ENCODE measurements at places on chromosomes 1 and 21.

GRCh38 chr1:218164930-218165700, 120.0 kb upstream of the RRP15 start:
- peak; percentile 38 for DNase-seq

GRCh38 chr1:84298684-84299535, 2.6 kb upstream of the SAMD13 start:
- DNase-seq = peak; percentile 69

- no peak for DNase-seq
These were observed 33.8 kb downstream of the OR10J1 start for GRCh38 chr1:159473335-159473734.

DNA sequence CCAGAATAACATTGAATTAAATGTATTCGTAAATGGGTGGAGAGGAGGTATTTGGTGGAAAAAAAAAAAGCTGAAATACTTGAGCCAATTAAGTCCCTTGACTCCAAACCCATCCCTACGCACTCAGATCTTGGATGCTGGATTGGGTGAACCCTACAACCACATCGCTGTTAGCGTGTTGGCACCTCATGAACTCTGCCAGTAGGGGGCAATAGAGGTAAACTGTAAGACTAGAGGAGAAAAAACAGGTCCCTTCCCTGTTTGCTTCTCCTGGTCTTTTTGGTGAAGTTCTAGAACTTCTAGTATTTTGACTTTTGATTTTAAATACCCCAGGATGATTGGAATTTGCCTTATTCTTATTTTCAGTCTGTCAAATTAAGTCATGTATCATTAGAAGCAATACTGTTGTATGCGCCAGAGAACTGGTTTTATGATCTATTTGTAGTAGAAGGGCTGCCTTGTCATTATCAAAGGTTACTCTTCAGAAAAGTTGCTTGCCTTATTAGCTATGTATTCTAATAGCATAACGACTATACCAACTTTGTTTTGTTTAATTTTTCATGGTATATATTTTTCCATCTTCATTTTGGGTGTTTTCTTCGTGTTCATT, 1.9 kb upstream of the OR13G1 start:
- peak; percentile 35 for DNase-seq

DNA sequence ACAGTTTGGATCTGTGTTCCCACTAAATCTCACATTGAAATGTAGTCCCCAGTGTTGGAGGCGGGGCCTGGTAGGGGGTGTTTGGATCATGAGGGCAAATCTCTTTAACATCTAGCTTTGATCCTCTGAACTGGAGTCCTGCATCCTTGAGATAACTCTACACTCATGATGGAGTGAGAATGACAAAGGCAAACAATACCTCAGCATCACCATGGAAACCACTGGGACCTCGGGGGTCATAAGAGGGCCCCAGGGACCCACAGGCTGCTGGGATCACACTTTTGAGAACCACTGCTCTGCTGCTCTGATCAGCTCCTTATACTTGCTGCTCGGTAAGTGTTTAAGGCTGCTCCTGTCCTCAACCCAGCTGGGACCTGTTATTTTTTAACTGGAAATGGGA, 13.4 kb upstream of the OBSCN start:
- DNase-seq = peak; percentile 2

DNA sequence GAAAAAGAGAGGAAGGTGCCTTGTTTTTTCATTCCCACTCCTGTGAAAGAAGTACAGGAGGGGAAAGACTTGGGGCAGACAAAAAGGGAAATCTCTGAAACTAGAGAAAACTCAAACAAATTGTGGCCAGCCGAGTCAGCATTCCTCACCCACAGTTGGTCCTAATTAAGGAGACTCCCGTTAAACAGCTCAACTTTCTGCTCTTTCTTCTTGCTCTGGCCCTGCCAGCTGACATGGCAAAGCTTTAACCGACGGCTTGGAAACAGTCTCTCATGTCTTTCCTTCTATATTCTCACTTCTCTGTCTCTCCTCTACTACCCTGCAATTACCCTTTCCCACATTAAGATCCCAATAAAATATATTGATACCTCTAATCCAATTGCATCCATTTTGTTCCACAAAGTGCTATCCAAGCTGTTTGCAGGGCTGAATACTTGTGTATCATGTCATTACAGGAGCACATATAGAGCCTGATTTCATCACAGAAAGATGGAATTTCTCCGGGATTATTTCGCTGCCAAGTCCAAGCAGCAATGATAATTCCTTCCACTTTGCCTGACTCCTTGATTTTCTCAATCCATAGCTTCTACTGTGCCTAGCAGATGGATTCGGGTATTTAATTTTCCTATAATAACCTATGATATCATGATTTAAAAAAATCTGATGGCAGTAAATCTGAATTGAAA, 65.4 kb upstream of the IPO9 start:
- no peak for DNase-seq

- DNase-seq = no peak
These were observed 16.9 kb downstream of the ATG4C start for GRCh38 chr1:62800825-62801306.

- DNase-seq = no peak
These were observed 75.2 kb upstream of the TEKT2 start for GRCh38 chr1:36008546-36009197.

DNA sequence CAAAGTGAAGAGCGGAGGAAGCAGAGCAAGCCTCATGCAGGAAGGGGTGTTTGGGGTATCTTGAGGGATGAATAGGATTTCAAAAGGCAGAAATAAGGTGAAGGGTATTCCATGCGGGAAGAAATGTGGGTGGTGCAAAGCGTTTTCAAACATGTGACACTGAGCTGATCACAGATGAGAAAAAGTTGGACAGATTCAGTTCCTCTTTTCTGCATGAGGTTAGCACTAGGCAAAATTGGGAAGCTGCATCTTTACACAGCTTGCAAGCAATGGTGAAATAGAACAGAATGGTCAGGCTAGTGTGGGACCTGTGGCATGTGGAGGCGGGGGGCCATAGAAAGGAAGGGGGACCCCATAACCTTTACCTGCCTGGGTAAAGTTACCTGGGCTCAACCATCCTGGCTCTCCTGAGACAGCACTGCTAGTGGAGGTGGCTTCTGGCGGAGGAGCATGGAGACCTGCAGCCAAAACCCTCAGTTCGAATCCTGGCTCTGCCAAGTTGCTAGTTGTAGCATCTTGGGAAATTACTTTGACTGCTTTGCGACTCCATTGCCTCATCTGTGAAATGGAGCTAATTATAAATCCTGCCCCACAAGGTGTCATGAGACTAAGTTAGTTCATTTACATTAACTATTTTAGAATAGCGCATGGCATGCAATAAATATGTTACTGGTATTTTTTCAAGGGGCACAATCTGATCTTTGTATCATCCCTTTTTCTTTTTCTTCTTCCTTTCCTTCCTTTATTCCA, 16.4 kb downstream of the KCNA10 start:
- no peak for DNase-seq

DNA sequence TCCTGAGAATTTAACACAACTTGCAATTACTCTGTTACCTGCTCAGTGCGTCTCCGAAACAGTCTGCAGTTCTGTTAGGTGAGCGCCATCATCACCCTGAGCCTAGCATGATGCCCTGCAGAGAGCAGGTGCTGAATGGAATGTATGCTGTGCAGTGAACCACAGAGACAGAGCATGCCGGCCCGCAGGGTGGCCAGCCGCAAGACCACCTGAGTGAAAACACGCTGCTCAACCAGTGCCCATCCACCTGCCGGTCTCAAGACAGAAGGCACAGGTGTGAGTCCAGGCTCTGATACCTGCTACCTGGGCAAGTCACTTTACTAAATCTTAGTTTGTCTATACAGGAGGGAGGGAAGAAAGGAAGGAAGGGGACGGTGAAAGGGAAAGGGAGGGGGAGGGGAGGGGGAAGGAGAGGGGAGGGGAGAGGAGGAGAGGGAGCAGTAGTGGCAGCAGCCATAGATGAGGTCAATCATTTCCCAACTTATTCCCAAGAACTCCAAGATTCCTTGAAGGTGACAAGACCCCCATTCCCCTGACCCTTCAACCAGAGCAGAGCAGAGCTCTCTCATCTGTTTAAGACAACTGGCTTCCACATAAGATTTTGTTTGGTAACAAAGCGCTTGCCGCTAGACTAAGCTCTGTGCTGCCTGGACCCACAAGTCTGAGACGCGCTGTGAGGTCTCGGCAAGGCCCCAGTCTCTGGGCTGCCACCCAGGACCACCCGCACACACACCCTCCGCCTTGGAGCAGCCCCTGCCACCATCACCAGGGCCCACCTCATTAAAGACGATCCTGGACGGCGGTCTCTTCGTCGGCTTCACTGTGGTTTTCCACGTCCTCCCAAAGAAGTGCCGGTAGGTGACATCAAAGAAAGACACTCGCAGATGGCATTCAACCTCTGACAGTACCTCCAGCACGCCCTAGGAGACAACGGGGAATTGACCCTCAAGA, 14.5 kb downstream of the NPHP4 start:
- DNase-seq = no peak

GRCh38 chr1:160451859-160452232, 51.5 kb downstream of the VANGL2 start:
- DNase-seq = no peak

- no peak for DNase-seq
These were observed 521 bp upstream of the CDC7 start for GRCh38 chr1:91499904-91500755.

DNA sequence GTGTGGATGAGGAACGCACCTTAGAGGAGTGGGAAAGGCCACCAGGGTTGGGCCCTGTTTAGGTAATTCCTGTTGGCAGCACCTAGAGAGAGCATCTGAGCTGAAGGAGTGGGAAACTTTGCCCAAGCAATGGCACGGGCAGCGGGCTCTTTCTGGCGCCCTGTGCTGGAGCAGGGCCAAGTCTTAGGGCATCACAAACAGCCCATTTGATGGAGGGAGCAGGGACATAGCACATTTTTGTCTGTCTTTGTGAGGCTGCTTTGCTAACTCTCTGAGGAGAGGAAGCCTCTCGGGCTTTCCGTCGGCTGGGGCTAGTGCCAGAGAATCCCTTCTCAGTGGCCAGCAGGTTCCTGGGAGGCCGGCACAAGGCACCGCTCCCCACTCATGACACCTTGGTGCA, 22.5 kb upstream of the CNTN2 start:
- DNase-seq = no peak

- no peak for DNase-seq
These were observed 11.0 kb upstream of the ZNF691 start for GRCh38 chr1:42835422-42835821.

- DNase-seq = no peak
These were observed 55.5 kb upstream of the DNAJC6 start for GRCh38 chr1:65253800-65254319.

DNA sequence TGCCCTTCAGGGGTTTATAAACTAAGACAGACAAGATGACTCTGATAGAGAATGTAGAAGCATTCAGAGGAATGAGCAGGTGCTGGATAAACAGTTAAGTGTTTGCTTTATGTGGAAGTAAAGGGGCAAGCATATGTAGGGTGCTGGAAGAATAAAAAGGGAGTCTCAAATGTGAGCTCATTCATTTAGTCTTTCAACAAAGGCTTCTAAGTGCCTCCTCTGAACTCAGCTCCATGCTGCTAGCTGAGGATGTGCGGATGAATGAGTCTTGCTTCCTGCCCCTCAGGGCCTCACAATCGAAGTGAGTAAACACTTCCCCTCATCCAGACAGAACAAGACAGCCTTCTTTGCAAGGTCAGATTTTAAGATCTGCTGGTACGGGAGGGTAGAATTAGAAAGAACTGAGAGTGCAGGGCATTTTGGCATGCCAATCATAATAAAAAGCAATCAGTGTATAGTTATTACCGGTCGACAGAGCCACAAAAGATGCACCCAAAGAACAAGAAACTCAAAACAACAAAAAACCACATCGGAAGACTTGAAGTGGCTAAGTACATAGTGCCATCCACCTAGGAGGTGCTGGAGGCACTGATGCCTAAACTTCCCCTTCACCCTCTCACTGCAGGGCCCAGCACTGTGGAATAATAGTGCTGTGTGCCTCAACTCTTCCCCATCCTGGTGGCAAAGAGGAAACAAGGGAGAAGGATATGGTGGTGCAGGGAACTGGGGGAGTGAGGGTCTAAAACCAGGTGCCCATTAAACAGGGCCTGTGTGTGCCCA, 69.8 kb downstream of the TNR start:
- no peak for DNase-seq

DNA sequence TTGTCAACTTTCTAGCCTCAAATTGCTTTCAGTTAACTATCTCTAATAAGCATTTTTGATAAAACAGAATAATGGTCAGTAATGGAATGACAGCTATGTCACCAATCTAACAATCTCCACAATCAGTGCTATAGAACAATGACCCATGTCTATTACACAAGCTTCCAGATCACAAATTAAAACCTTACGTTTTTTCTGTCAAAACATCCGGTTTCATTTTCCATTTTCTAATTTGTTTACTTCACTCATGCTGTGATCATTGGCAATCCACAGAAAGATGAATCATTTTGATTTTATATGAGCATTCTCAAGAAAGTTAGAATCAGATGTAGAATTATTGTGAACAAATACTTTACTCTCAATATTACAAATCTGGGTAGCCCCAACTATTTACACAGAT, 80.3 kb downstream of the KCNT2 start:
- DNase-seq = no peak

DNA sequence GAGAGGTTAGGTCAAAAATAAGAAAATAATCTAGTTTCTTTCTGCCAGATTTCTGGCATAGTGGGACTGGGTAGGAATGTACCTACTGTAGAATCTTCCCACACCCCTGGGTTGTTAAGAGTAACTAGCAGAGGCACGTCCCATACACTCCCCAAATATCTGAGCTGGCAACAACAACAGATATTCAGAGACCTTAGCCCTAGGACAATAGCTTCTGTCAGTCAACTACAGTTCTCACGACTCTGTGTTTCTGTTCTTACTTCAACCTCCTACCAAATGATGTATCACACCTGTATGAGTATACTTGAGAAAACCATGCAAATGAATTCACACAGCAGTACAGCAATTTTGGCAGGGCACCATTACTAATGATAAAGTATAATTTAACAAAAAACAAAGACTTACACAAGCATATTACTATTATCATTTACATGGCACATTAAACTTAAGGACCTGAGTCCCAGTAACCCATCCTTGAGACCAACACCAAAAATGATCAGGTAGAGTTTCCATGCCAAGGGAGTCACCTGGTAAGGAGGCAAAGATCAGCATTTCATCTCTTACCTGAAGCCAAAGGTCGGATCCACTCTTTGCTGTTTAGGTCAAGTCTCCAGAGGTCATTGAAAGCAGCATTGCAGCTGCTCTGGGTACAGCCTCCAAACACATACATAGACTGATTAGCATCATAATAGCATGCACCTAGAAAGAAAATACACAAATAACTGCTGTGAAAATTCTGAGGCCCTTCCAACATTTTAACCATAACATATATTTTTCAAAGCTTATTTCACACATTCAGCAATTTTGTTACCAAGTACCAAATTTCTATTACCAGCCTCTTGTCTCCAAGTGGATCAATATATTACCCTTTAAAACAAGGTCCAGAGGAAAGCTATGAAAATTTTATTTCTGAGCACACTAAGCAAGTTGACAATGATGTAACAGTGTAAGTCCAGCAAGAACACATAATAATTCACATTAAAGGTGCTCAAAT, 57.5 kb upstream of the CPLANE2 start:
- no peak for DNase-seq

DNA sequence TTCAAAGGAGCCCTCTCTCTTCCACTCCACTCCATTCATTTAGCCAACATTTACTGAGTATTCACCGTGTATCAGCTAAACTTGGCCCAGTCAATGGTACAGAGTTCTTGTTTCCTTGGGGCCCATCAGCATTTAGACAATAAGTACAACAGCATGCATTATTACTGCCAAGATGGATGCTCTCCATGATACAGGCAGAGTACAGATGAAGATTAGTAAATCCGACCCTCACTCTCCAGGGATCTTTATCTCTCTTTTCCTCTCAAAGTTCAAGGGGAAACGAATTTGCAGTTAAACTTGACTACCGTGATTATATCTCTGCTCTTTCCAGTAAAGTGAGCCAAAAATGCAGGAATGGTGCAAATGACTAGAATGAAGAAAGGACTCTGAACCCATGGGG, 184.6 kb upstream of the DUSP10 start:
- DNase-seq = no peak
